Stimulated activated CD8-positive, alpha-beta memory T cell treated with anti-CD3 and anti-CD28 coated beads, Interleukin-7, amount 100 ng/mL, for 24 hours (primary cell): ENCODE measurements at places on chromosomes 16 and 17.

GRCh38 chr17:63399856-63400255 lies 46.2 kb downstream of the CYB561 start:
- no peak for DNase-seq

DNA sequence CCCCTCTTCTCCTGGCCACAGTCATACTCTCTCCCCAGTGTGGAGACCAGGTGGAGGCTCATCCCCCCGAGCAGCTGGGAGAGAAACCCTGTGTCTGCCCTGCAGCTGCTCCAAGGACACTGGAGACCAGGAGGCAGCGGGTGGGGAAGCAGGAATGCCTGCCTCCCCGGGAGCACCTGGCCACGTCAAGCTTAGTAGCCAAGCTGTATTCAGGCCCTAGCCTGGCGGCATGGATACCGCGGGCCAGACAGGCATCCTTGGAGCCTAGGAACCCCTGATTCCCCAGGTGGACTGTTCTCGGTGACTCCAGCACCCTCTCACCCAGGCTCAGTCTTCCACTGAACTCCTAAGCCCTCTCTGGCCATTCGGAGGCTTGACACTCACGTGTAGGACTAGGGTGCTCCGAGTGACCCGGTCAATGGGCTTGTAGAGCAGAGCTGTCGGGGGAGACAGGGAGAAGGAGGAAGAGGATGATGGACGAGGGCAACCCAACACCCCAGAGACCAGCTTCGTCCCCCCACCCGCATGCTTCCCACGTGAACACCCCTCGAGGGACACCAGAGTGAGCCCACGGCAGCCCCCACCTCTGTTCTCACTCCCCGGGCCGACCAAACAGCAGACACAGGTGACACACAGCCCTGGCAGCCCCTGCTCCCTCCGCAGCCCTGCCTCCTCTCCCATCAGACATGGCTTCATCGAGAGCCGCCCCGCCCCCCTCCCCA lies 76.5 kb downstream of the TIMM22 start:
- DNase-seq = no peak

- no peak for DNase-seq
Observed at GRCh38 chr17:70021726-70022125, 53.3 kb upstream of the KCNJ16 start.

DNA sequence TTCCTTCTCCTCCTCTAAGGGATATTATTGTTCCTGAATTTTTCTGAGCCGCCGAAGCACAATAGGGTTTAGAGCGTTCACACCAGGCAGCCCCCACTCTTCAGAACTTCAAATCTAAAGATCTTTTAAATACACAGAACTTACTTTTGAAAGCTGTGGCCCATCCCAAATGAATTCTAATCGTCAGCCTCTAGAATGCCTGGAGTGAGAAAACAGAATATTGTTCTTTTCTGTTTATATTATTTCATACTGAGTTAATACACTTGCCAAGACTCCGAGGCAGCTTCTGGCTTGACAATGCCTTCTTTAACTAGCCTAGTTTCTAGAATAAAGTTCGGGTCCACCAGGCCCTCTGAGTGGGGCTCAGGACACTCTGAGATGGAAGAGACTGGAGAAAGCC lies 405.6 kb downstream of the WWOX start:
- DNase-seq = no peak

DNA sequence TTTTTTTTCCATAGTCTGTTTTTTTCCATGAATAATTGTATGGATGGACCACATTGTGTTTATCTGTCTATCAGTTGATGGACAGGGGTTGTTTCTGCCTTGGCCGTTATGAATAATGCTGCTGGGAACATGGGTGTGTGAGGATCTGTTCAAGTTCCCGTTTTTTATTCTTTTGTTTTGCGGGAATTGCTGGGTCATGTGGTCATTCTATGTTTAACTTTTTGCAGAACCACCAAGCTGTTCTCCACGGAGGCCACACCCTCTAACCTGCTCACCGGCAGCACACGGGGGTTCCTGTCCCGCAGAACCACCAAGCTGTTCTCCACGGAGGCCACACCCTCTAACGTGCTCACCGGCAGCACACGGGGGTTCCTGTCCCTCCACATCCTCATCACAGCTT lies 5.9 kb upstream of the MSLN start:
- no peak for DNase-seq

- no peak for DNase-seq
Observed at GRCh38 chr16:83494459-83494858, 313.3 kb upstream of the HSBP1 start.

DNA sequence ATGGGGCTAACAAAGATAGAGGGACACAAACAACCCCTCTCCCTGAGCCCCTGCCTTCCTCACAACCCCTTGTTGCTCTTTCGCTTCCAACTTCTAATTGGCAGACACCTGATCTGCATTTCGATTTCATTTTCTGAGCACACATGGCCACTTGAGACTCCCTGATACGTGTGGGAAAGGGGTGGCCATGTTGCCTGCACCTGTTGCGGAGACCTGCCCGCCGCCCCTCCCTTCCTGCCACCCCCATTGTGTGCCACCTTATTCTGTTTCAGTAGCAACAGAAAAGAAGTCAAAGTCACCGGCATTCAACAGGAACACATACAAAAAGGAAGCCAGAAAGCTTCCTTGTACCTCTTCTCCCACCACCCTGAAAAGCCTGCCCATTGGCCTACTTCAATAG lies 254.7 kb upstream of the SOX9 start:
- no peak for DNase-seq

DNA sequence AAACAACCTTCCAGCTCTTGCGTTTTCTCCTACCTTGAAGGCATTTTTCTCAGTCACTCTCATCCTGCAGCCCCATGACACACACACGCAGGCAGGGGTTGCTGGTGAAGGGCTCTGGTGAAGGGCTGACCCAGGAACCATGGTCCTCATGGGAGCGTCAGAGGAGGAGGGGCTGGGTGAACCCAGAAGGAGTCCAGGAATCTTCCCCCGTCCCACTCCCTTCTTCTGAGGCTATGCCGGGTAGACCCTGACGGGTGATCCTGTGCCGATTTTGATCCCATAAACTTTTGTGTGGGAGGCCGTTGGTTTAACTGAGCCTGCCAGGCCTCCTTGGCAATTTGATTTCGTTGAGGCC lies 278.4 kb upstream of the FOXF1 start:
- DNase-seq = no peak

DNA sequence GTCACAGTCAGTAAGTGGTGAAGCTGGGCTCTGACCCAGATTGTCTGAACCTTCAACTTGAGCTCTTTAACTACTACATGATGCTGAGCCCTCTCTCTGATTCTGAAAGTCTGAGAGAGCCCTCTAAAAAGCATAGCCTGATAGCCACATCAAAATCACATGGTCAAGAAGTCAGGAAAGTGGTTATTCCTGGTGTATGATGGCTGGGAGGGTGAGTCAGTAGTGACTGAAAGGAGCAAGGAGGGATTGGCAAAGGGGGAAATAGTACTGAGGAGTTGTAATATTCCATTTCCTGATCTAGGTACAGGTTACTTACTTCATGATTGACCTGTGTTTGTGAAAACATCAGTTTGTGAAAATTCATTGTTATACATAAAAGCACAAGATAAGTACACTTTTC lies 89.1 kb downstream of the SSH2 start:
- no peak for DNase-seq

DNA sequence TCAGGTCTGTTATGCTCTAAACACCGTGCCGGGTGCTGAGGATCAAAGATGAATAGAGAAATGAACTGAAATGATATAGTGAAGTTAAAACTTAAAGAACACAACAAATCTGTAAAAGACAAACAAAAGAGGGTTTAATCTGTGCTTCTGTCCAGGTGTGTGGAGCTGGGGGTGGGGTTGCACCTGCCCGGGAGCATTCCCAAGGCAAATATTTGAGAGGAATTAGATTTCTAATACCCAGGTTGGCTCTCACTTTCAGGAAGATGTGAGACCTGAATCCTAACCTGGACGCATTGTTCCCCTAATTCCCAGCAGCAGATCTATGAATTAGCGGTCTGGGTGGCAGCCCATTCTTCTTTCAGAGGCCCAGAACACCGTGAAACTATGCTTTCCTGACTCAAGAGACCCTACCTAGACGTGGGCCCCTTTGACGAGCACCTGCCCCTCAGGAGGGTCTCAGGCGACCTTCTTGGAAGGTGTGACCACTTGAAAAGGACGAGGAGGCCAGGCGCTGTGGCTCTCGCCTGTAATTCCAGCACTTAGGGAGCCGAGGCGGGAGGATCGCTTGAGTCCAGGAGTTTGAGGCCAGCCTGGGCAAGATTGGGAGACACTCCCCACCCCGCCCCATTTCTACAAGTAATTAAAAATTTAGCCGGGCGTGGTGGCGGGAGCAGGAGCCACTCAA lies 677 bp upstream of the RANGRF start:
- no peak for DNase-seq

DNA sequence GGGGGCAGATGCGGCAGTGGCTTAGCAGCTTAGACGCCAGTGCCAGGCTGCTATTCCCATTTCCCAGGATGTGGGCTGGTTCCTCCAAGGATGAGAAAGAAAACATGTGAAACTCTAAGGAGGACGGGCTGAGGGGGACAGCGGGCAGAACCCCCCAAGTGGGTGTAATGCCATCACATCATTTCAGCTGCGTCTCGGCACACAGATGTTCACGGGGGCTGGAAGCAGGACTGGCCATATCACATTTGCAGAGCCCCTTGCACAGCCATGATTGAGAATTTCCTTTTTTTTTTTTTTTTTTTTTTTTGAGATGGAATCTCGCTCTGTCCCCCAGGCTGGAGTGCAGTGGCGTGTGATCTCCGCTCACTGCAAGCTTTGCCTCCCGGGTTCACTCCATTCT lies 15.3 kb upstream of the GINS2 start:
- DNase-seq = no peak

DNA sequence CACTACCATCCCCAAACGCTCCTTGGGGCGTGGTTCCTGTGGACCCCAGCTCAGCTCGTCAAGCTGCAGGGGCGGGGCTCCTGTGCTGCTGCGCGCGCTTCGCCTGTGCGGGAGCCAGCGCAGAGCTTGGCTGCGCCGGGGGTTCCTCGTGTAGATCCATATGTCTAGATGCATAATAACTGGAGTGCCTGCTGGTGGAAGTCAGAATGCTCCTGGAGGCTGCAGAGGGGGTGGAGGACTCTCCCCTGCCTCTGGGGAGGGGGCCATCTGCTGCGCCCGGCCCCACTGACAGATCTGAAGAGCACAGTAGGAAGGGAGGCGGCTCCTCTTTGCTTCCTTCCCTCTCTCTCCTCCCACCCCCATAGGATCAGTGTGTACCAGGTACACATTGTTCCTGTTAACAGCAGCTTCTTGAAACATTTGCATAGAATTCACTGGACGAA lies 4.6 kb downstream of the RASD1 start:
- DNase-seq = no peak

- peak; percentile 78 for DNase-seq
Observed at GRCh38 chr16:56576585-56577299, 11.9 kb downstream of the MT4 start.

DNA sequence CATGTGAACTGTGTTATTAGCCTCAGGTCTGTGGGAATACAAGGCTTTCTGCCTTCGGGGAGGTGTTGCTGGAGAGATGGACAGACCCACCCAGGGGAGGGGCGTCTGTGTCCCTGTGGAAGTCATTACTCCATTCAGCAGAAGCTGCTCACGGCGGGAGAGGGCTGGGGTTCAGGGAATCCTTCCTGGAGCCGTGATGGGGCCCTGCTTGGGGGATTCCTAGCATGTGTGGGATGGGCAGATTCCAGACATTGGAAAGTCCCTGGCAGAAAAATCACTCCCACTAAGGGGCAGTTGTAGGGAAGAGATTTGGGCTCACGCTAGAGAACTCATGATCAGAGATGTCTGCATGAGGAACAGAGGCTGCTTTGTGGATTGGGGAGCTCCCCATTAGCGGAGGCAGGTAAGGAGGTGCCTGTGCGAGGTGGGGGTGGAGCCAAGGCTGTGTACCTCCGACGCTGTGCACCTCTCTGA lies 56.3 kb upstream of the IL34 start:
- DNase-seq = no peak

- DNase-seq = no peak
Observed at GRCh38 chr17:43616421-43616820, 45.3 kb downstream of the MEOX1 start.

GRCh38 chr17:77058016-77058415 lies 82.8 kb upstream of the SEC14L1 start:
- no peak for DNase-seq

DNA sequence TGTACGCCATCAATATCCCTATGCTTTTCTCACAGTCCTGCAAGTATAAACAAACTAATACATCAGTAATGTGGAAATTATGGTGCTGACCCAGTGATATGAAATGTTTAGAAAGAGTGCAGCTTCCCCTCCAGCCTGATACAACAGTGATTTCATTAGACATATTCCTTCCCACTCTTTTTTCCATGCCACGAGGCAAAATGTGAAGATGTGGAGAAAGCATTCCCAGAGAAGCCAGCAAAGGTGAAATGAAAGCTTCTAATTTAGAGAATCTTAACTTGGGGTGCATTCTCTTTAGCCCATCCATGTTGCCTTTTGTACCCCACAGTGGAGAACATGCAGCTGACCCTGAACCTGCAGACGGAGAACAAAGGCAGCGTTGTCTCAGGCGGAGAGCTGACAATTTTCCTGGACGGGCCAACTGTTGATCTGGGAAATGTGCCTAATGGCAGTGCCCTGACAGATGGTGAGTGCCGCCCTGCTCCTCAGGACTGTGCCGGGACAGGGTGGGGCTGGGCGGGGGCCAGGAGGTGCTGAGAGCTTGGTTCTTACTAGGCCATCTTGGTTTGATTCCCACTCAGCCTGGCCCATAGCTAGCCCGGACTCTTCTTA lies 77.8 kb downstream of the WWP2 start:
- DNase-seq = no peak

DNA sequence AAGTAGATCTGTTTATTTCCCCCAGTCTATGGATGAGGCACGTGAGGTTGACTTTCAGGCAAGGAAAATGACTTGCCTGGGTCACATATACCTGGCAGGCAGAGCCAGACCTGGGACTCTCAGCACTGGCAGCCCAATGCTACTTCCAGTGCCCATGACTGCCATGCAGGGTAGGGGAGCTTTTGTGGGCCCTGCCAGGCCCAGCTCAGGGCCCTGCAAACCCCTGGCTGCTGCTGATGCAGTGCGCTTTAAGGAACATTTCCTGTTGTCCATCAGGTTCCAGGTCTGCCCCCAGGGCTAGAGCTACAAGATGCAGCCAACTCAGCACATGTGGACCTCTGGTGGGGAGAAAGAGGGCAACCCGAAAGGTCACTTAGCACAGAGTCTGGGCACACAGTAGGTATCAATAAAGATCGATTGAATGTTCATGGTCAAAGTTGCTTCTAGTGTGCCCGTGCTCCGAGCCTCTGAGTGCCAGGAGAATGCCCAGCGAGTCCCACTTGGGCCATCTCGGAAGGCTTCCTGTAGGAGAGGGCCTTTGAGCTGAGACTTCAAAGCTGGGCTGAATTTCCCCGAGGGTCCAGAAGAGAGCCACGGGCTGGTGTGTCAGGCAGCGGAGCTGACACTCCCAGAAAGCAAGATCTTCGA lies 513 bp upstream of the TBX21 start:
- DNase-seq = no peak

DNA sequence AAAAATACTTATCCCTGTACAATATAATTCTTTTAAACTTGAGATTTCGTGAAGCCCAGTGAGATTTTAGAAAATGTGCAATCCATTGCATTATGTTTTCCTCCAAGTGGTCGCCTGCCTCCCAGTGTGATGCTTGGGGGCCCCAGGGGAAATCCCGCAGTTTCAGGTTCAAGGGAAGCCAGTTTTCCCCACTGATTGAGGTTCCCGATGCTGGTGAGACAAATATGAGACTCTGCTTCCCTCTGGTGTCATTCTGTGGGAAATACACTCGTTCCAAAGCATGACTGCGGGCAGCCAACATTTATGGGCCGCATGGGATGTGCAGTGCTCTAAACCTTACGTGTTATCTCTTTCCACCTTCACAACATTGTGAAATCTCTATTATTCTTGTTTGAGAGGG lies 200.8 kb downstream of the PRKCB start:
- DNase-seq = no peak
